ENCODE measurements at places on chromosomes 16 and 17. TPM values are rescaled to one million over a fixed set of nuclear protein-coding genes. Genes with fewer than 3 reads are reported as not detected.

Gene USH1G
- polyA plus RNA-seq: 0.09 TPM

Gene CDIPT
- 76.2 TPM for polyA plus RNA-seq

Gene HAP1
- 0.23 TPM for polyA plus RNA-seq

Gene SARM1
- polyA plus RNA-seq: 6.0 TPM

Gene TMEM235
- polyA plus RNA-seq: not detected

Gene CPNE7
- polyA plus RNA-seq: 3.3 TPM

Gene MT3
- polyA plus RNA-seq: 6.0 TPM

Gene KLHL10
- polyA plus RNA-seq: 0.04 TPM

Gene SLC6A4
- not detected for polyA plus RNA-seq

Gene TBC1D3C
- polyA plus RNA-seq: not detected

Gene WFIKKN1
- 0.80 TPM for polyA plus RNA-seq

Gene SLC16A13
- 7.3 TPM for polyA plus RNA-seq

Gene CDH5
- polyA plus RNA-seq: 0.69 TPM

Gene GGA2
- polyA plus RNA-seq: 13.2 TPM

Gene CDR2L
- polyA plus RNA-seq: 3.7 TPM

Gene KRTAP3-2
- polyA plus RNA-seq: not detected

DNA sequence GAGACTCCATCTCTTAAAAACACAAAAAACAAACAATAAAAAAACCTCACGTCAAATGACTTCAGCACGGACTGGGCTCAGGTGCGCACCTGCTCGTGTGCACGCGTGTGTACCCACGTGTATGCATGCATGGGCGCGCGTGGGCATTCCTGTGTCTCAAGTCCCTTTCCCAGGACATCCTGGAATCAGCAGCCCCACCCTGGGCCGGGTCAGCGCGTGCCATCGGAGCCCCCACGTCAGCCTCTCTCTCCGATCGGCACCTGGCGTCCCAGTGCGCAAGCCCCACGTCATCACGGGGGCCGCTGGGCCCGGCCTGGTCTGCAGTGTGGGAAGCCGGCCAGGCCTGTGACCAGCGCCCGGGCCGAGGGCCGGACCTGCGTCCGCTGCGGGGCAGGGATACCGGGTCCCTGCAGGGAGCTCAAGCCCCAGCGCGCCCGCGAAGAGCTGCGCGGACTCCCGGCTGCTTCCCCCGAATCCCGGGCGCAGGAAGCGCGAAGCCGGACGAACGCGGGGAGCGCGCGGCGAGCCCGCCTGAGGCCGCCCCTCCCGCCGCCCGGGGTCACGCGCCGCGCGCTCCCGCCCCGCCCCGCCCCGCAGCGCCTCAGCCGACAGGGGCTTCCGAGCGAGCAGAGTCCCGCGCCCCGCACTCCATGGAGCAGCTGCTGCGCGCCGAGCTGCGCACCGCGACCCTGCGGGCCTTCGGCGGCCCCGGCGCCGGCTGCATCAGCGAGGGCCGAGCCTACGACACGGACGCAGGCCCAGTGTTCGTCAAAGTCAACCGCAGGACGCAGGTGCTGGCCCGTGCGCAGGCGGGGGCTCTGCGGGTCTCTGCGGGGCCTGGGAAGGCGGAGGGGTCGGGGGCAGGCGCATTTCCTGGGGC lies at the start of gene FN3K:
TSS of gene FN3K (plus strand) at position 629 of the 880 bp plus-strand sequence. CDS start at position 651, 22 bp downstream.
- peak within 1 kb of the TSS; percentile 88 for H3K4me3 ChIP-seq
- peak; percentile 92 for DNase-seq
- peaks cover 19% of the 10 kb centered on the region for H3K36me3 ChIP-seq
- H3K27ac ChIP-seq: peak within 1 kb of the TSS; percentile 93

DNA sequence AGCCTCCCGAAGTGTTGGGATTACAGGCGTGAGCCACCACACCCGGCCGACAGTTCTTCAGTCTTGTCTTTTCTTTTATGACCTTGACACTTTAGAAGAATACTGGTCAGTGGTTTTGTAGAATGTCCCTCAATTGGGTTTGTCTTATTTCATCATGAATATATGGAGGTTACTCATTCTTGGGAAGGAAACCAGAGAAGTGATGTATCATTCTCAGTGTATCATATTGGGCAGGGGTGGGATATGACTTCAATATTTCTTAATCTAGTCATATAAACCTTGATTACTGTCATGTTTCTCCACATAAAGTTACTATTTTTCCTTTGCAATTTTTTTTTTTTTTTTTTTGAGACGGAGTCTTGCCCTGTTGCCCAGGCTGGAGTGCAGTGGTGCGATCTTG lies 36.9 kb downstream of the SNTB2 start:
- H3K4me1 ChIP-seq: no peaks in the 10 kb centered on the region
- H3K4me3 ChIP-seq: no peak overlapping the region
- no peak overlapping the region for H3K27ac ChIP-seq
- no peak for DNase-seq
- H3K36me3 ChIP-seq: no peaks in the 10 kb centered on the region

GRCh38 chr16:10817963-10818941 lies at the start of gene TVP23A:
Gene TVP23A, minus strand, starts transcription at chr16:10818794. Its CDS starts 301 bp downstream, at chr16:10818493.
- H3K27me3 ChIP-seq: no peaks in the 10 kb centered on the region
- H3K27ac ChIP-seq: no peak within 1 kb of the TSS
- H3K4me3 ChIP-seq: peak within 1 kb of the TSS; percentile 24
- no peaks in the 10 kb centered on the region for H3K36me3 ChIP-seq

- no peak for DNase-seq
Measured at GRCh38 chr16:20671903-20672302, 25.6 kb downstream of the ACSM1 start.

- H3K36me3 ChIP-seq: no peaks in the 10 kb centered on the region
- no peak overlapping the region for H3K4me3 ChIP-seq
- H3K27ac ChIP-seq: no peak overlapping the region
- no peaks in the 10 kb centered on the region for H3K27me3 ChIP-seq
Measured at GRCh38 chr16:53608094-53608493, 95.6 kb downstream of the RPGRIP1L start.

GRCh38 chr17:66287911-66288310 lies 14.5 kb upstream of the PRKCA start:
- no peaks in the 10 kb centered on the region for H3K27me3 ChIP-seq
- no peaks in the 10 kb centered on the region for H3K4me1 ChIP-seq
- DNase-seq: no peak
- H3K36me3 ChIP-seq: no peaks in the 10 kb centered on the region
- no peak overlapping the region for H3K4me3 ChIP-seq

DNA sequence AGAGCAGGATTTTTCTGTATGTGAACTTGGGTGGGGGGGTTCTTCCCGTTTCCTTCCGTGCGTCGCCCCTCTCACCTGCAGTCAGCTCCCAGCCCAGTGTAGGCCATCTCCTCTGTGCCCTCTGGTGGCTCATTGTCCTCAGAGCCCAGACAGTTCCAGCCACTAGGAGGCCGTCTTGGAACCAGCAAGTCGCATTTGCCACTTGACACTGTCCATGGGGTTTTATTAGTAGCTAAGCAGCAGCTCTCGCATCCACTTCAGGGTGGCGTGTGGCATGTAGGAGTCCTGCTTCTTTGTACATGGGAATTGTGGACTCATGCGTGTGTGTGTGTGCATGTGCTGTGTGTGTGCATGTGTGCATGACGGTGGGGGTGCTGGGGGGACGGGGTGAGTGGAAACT lies 74.0 kb downstream of the SEC14L1 start:
- peaks cover 31% of the 10 kb centered on the region for H3K36me3 ChIP-seq
- no peak overlapping the region for H3K4me3 ChIP-seq
- H3K27me3 ChIP-seq: no peaks in the 10 kb centered on the region
- H3K4me1 ChIP-seq: no peaks in the 10 kb centered on the region

DNA sequence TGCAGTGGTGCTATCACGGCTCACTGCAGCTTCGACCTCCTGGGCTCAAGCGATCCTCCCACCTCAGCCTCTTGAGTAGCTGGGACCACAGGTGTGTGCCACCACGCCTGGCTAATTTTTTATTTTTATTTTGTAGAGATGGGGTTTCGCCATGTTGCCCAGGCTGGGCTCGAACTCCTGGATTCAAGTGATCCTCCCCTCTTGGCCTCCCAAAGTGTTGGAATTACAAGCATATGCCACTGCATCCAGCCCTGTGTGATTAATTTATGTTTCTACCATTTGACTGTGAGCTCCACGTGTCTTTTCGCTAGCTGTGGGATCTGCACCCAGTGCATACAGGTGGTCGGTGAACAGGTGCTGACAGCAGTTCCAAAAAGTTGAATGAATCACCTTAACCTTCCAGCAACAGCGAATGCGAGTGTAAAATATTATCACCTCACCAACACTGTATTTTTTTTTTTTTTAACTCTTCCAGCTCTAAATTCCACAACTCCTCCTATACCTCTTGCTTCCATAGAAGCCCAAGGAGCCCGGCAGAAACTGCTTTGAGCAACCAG lies 484 bp upstream of the NUDT7 start:
- peaks cover 6% of the 10 kb centered on the region for H3K4me1 ChIP-seq
- H3K27ac ChIP-seq: no peak overlapping the region
- DNase-seq: no peak
- peak overlapping the region; percentile 85 for H3K4me3 ChIP-seq

- H3K27ac ChIP-seq: no peak overlapping the region
- peaks cover 31% of the 10 kb centered on the region for H3K36me3 ChIP-seq
- no peaks in the 10 kb centered on the region for H3K27me3 ChIP-seq
- H3K4me1 ChIP-seq: peaks cover 35% of the 10 kb centered on the region
- DNase-seq: no peak
Measured at GRCh38 chr17:1551741-1552140, 10.9 kb downstream of the PITPNA start.

- no peaks in the 10 kb centered on the region for H3K27me3 ChIP-seq
- H3K4me3 ChIP-seq: no peak overlapping the region
- H3K4me1 ChIP-seq: no peaks in the 10 kb centered on the region
- no peak for DNase-seq
- no peak overlapping the region for H3K27ac ChIP-seq
Measured at GRCh38 chr16:84482951-84483881, 21.2 kb downstream of the MEAK7 start.

- peak overlapping the region; percentile 59 for H3K27ac ChIP-seq
- no peak overlapping the region for H3K4me3 ChIP-seq
- H3K27me3 ChIP-seq: no peaks in the 10 kb centered on the region
- H3K36me3 ChIP-seq: no peaks in the 10 kb centered on the region
Measured at GRCh38 chr17:17913695-17914332, 58.4 kb downstream of the TOM1L2 start.

DNA sequence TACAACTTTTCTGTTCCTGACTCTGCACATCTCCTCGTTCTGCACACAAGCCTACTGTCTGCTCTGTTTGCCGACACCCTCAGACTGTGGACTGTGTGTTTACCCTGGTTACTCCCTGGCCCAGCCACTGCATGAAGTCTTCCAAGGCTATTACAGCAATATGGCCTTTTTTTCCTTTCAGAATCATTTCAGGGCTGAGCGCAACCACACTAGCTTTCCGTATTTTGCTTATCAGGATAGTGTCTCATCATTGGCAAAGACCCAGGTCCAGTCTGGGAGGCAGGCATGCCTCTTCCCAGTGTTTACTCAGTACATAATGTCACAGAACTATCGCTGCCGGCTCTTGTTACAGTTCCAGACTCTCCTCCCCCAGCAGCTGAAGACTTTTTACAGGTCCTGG lies 10.1 kb downstream of the DNAH9 start:
- no peaks in the 10 kb centered on the region for H3K27me3 ChIP-seq
- peak overlapping the region; percentile 56 for H3K27ac ChIP-seq
- H3K4me3 ChIP-seq: no peak overlapping the region
- DNase-seq: peak; percentile 77
- H3K36me3 ChIP-seq: no peaks in the 10 kb centered on the region
- H3K4me1 ChIP-seq: peaks cover 14% of the 10 kb centered on the region

DNA sequence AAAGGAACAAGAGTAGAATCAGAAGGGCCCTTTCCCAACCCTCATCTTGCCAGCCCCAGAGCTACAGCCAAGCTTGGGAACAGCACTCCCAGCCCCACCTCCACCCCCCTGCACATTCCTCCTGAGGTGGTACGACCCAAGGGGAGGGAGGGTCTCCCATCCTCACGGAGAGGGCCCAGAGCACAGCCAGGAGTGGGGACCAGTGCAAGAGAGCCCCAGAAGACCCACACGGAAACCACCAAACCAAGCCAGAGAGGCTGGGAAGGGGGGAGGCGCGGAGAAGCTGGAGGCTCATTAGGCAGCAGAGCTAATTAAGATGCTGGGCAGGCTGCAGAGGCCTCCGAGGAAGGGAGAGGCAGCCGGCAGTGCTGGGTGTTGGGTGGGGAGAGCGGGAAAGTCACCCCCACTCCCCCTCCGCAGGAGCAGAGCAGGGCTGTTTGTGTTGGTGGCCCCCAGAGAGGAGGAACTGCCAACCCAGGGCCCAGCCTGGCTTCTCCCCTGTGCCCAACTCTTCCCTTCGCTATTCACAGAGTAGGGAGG lies 2.4 kb downstream of the CACNB1 start:
- H3K36me3 ChIP-seq: peaks cover 12% of the 10 kb centered on the region
- H3K4me1 ChIP-seq: peaks cover 38% of the 10 kb centered on the region
- H3K4me3 ChIP-seq: no peak overlapping the region
- H3K27me3 ChIP-seq: no peaks in the 10 kb centered on the region
- no peak for DNase-seq
- peak overlapping the region; percentile 99 for H3K27ac ChIP-seq

DNA sequence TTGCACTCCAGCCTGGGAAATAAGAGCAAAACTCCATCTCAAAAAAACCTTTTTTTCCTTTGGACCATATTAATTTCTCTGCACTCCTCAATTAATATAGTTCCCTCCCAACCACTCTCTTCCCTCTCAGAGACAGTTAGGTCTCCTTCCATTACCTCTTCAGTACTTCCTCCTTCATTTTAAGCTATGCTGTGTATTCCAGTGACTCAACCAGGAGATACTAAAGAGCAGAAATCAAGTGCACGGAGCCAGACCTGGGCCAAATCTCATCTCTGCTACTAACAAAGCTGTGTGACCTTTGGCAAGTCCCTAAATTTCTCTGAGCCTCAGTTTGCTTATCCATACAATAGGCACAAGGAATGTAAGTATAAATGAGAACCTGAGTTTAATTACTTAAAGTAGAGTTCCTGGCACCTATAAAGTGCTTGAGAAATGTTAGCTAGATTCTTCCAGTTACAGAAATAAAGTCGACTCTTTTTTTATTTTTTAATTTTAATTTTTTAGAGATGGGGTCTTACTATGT lies 8.5 kb downstream of the PECAM1 start:
- H3K4me3 ChIP-seq: no peak overlapping the region
- DNase-seq: no peak
- H3K4me1 ChIP-seq: peaks cover 3% of the 10 kb centered on the region
- H3K27me3 ChIP-seq: no peaks in the 10 kb centered on the region
- H3K27ac ChIP-seq: peak overlapping the region; percentile 7

- H3K4me1 ChIP-seq: no peaks in the 10 kb centered on the region
- no peak overlapping the region for H3K27ac ChIP-seq
- H3K4me3 ChIP-seq: no peak overlapping the region
Measured at GRCh38 chr16:57773655-57774295, 28.5 kb downstream of the KIFC3 start.

GRCh38 chr16:68071518-68071901 lies 13.7 kb upstream of the NFATC3 start:
- peaks cover 60% of the 10 kb centered on the region for H3K36me3 ChIP-seq
- peaks cover 10% of the 10 kb centered on the region for H3K4me1 ChIP-seq
- H3K27ac ChIP-seq: peak overlapping the region; percentile 47

- H3K36me3 ChIP-seq: peaks cover 82% of the 10 kb centered on the region
- no peaks in the 10 kb centered on the region for H3K4me1 ChIP-seq
- H3K4me3 ChIP-seq: no peak overlapping the region
Measured at GRCh38 chr17:64554028-64554637, 47.4 kb downstream of the CEP95 start.

GRCh38 chr16:3754081-3754703 lies 36.9 kb upstream of the TRAP1 start:
- H3K4me1 ChIP-seq: no peaks in the 10 kb centered on the region
- H3K27ac ChIP-seq: peak overlapping the region; percentile 59
- H3K4me3 ChIP-seq: no peak overlapping the region
- no peak for DNase-seq
- peaks cover 26% of the 10 kb centered on the region for H3K36me3 ChIP-seq

GRCh38 chr17:78976907-78977680 lies 2.6 kb downstream of the LGALS3BP start:
- no peak for DNase-seq
- peaks cover 60% of the 10 kb centered on the region for H3K4me1 ChIP-seq
- no peaks in the 10 kb centered on the region for H3K27me3 ChIP-seq
- H3K27ac ChIP-seq: peak overlapping the region; percentile 72
- no peak overlapping the region for H3K4me3 ChIP-seq
